ENCODE measurements at places on chromosomes 3 and 15. TPM values are rescaled to one million over a fixed set of nuclear protein-coding genes. Genes with fewer than 3 reads are reported as not detected.

DNA sequence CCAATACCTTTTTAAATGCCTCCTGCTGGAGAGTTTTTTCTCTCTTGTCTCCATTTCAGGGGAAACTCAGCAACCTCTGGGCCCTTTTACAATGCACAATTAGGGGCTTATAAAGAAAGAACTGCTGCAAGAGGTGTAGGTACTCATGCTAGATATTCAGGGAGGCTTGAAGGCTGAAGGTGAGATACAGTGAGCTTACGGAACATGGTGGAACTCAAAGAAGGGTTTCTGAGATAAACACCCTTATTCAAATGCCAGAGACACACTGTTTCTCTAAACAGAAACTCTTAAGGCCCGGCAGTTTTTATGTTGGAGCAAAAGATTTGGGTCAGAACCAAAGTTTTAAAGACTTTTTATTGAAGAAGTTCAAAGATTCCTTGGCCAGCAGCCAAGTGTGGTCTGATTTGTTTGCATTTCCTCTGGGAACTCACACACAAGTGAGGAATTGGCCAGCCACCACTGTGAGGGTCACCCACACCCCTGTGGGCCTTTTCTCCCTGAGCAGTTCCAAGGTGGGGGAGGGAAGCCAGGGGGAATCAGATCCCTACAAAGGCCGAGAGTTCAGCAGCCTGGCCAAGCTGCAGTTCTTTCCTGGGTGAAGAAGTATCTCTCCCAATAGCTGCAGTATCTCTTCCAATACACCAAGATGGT is 47.8 kb downstream of the TNFAIP8L3 start:
- H3K36me3 ChIP-seq = no peaks in the 10 kb centered on the region
- no peak overlapping the region for H3K27ac ChIP-seq
- H3K4me1 ChIP-seq = peaks cover 10% of the 10 kb centered on the region
- H3K4me3 ChIP-seq = no peak overlapping the region

DNA sequence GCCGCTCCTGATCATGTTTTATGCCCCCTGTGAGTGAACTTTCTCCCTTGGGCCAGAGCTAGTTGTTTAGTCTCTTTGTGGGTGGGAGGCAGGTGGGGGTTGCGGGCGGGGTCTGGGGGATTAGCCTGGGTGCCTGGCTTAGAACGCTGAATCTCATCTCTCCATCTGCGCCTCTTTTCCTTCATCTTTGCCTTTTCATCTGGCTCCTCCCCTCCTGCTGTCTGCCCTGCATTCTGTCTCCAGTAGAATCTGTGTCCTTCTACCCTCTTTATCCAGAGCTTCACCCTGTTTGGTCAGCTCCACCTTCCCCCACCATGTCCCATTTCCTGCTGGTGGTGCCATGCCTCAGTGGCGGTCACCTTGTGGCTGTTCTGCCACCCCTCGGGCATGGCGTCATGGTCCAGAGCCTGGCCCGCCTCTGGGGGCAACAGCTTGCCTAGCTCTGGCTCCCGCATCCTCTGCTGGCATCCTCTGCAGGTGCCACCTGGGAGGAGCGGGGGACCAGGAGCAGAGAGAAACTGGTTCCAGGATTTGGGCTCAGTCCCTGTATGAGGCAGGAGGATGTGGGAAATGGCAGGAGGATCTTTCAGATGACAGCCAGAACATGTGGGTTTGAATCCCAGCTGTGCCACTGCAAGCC is 44.3 kb downstream of the PDIA5 start:
- DNase-seq = no peak
- no peaks in the 10 kb centered on the region for H3K4me1 ChIP-seq
- no peak overlapping the region for H3K4me3 ChIP-seq
- H3K27me3 ChIP-seq = no peaks in the 10 kb centered on the region
- H3K36me3 ChIP-seq = peaks cover 21% of the 10 kb centered on the region

DNA sequence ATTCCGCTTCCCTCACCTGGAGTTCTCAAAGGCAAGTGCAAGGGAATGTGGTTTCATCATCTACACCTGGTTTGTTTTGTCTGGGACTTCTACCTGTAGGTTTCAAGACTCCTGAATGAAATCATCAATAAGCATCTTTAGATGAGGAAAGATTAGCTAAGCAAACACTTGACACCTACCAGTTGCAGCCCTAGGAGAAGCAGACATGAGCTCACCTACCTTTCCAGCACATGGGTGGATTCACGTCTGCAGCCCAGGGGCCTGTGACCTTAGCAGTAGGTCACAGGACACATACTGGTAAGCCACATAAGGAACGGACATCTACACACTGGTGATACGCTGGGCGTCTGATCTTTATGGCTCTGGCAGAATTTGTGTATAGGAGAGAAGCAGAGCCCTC is 26.7 kb downstream of the SLCO2A1 start:
- H3K27ac ChIP-seq = no peak overlapping the region
- no peak for DNase-seq
- no peak overlapping the region for H3K4me3 ChIP-seq

GRCh38 chr3:197908957-197909701 is 40.9 kb upstream of the RPL35A start:
- peaks cover 16% of the 10 kb centered on the region for H3K4me1 ChIP-seq

GRCh38 chr3:32431481-32431880 is 39.8 kb downstream of the CMTM7 start:
- H3K27ac ChIP-seq = no peak overlapping the region
- H3K4me1 ChIP-seq = no peaks in the 10 kb centered on the region
- no peak for DNase-seq

- H3K4me1 ChIP-seq = no peaks in the 10 kb centered on the region
- no peak overlapping the region for H3K4me3 ChIP-seq
Observed at GRCh38 chr3:164380156-164380555, 698.1 kb downstream of the SI start.

DNA sequence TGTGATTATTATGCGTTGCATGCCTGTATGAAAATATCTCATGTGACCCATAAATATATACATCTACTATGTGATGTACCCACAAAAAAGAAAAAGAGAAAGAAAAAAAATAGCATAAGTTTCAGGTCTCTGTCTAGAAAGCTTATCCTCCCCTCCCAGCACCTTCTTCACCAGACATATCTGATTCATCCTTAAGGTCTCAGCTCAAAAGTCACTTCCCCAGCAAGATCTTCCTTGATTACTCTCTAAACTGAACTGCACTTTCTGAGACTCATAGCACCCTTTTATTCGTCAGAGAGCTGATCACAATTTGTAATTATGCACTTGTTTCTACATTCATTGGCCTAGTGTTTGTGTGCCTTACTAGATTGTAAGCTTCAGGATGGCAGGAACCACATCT is 11.1 kb upstream of the PTPN9 start:
- H3K36me3 ChIP-seq = no peaks in the 10 kb centered on the region
- H3K27me3 ChIP-seq = no peaks in the 10 kb centered on the region
- DNase-seq = no peak
- H3K4me1 ChIP-seq = no peaks in the 10 kb centered on the region

DNA sequence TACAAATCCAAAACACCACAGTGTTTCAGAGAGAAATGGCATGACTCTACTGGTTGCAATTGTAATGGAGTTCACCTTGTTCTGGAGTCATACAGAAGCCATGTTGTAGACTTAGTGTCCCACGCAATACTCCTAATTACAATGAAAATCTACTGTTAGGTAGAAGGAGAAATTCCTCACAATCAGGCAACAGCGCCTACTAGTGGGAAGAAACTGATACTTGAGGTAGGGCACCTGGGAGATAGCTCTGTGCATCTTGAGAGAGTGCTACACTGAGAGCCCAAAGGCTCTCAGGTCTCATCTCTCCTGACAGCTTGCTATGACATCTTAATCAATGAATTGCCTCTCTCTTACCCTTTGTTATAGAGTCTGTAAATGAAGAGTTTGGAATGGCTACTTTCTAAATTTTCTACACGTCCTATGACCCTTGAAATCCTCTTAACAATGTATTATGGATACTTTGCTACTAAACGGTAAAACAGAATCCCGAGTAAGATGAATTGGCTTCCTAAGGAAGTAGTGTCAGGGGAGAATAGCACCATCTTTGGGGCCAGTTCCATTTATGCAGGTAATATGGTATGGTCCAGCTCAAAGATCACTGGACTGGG is 422.7 kb upstream of the TPRG1 start:
- H3K4me3 ChIP-seq = no peak overlapping the region
- no peak for DNase-seq
- no peak overlapping the region for H3K27ac ChIP-seq
- H3K36me3 ChIP-seq = no peaks in the 10 kb centered on the region
- H3K4me1 ChIP-seq = peaks cover 3% of the 10 kb centered on the region
- H3K27me3 ChIP-seq = no peaks in the 10 kb centered on the region

- DNase-seq = no peak
- H3K4me1 ChIP-seq = no peaks in the 10 kb centered on the region
- no peak overlapping the region for H3K27ac ChIP-seq
- no peak overlapping the region for H3K4me3 ChIP-seq
- peaks cover 10% of the 10 kb centered on the region for H3K27me3 ChIP-seq
- no peaks in the 10 kb centered on the region for H3K36me3 ChIP-seq
Observed at GRCh38 chr3:12777171-12777570, 18.1 kb upstream of the TMEM40 start.

DNA sequence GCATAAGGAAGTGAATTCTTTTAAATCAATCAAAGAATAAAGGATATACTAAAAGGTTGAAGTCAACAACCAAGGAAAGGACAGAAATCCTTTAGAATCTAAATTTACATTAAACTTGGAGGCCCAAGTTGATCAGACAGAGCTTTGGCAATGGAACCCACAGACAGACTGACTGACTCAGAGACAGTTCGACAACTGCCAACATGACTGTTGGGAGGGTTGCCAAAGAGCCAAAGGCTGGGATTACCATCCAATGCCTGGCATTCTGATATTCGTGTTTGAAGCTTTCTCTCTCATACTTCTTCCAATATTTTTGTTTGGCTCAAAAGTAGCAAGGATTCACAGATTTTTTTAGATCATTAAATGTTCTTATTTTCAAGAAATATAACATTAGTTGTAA is 406.1 kb downstream of the PLCL2 start:
- no peak for DNase-seq
- no peaks in the 10 kb centered on the region for H3K36me3 ChIP-seq
- H3K4me1 ChIP-seq = no peaks in the 10 kb centered on the region
- no peak overlapping the region for H3K27ac ChIP-seq
- no peaks in the 10 kb centered on the region for H3K27me3 ChIP-seq

- H3K27me3 ChIP-seq = no peaks in the 10 kb centered on the region
- H3K4me3 ChIP-seq = no peak overlapping the region
Observed at GRCh38 chr15:60917461-60918145, 311.5 kb downstream of the RORA start.

- no peak overlapping the region for H3K4me3 ChIP-seq
- no peaks in the 10 kb centered on the region for H3K27me3 ChIP-seq
Observed at GRCh38 chr3:143045639-143046038, 44.3 kb downstream of the U2SURP start.

DNA sequence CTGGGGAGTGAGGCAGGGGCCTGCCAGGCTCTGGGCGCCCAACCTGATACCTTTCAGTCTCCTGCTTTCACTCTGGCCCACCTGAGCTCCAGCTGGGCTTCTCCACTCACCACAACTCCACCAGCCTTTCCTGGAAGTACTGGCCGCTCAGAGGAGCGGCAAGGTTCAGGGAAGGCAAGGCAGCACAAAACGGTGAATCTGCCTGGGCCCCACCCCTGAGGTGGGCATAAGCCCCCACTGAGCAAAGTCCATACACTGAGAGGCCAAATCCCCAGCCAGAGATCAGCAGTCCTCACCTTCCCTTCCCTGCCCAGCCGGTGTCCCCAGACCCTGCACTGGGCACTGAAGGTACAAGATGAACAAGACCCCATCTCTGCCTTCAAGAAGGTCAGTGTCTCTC is 70.7 kb downstream of the TLE3 start:
- H3K4me3 ChIP-seq = no peak overlapping the region
- peaks cover 13% of the 10 kb centered on the region for H3K27me3 ChIP-seq
- H3K27ac ChIP-seq = no peak overlapping the region
- no peaks in the 10 kb centered on the region for H3K36me3 ChIP-seq

- no peaks in the 10 kb centered on the region for H3K36me3 ChIP-seq
- no peak for DNase-seq
- H3K4me1 ChIP-seq = no peaks in the 10 kb centered on the region
- H3K27ac ChIP-seq = no peak overlapping the region
Observed at GRCh38 chr3:136882571-136882970, 20.6 kb downstream of the NCK1 start.

GRCh38 chr3:29280404-29281093 is at the start of gene RBMS3:
Gene RBMS3 (plus strand): TSS chr3:29281071.
- H3K27me3 ChIP-seq = no peaks in the 10 kb centered on the region
- peak within 1 kb of the TSS; percentile 92 for H3K4me3 ChIP-seq
- peaks cover 15% of the 10 kb centered on the region for H3K4me1 ChIP-seq
- peak within 1 kb of the TSS; percentile 89 for H3K27ac ChIP-seq

DNA sequence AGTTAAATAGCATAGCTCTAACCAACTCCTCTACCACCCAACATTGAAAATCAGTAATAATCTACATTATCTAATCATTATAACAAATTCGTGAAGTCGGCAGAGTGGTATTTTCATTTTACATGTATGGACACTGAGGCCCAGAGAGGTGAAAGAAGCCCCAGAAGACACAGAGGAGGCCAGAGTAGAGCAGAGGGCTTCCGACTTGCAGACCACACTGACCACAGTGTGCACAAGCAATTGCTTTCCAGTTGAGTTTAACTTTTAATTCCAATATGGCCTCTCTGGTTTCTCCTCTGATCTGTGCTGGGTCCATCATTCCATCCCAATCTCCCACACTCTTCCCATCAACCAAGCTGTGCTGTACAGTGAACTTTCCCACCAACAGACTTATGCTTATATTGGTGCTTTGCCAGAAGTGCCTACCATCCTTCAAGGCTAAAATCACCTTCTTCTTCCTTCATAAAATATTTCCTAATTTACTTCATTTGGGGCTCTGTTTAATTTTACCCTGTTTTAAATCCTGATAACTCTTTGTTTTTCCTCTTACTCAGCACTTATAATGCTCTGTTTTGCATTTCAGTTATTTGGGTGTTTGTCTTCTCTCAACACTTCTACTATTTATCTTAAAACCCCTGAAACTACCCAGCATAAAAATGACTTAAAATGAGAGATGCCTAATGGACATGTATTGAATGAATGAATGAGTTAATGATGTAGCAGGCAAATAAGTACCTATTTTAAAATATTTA is 81.8 kb upstream of the TNFSF10 start:
- H3K27ac ChIP-seq = peak overlapping the region; percentile 98
- H3K4me3 ChIP-seq = no peak overlapping the region
- DNase-seq = peak; percentile 43
- H3K36me3 ChIP-seq = no peaks in the 10 kb centered on the region
- H3K27me3 ChIP-seq = no peaks in the 10 kb centered on the region

GRCh38 chr3:184786280-184786941 is 25.6 kb upstream of the VPS8 start:
- DNase-seq = peak; percentile 67
- peak overlapping the region; percentile 40 for H3K27ac ChIP-seq

- H3K4me1 ChIP-seq = no peaks in the 10 kb centered on the region
- no peak overlapping the region for H3K27ac ChIP-seq
- peaks cover 11% of the 10 kb centered on the region for H3K36me3 ChIP-seq
- DNase-seq = peak; percentile 12
- no peaks in the 10 kb centered on the region for H3K27me3 ChIP-seq
- no peak overlapping the region for H3K4me3 ChIP-seq
Observed at GRCh38 chr3:15010664-15011063, 54.5 kb downstream of the MRPS25 start.

RAB11A gene
- 247 TPM for total RNA-seq

GOLGA8N gene
- total RNA-seq = 3.0 TPM

ZIC1 gene
- total RNA-seq = 0.30 TPM

LEKR1 gene
- total RNA-seq = 0.43 TPM

MCF2L2 gene
- total RNA-seq = 0.89 TPM

DPPA4 gene
- total RNA-seq = 83.0 TPM

All from astrocyte (in vitro differentiated cells and primary cell).